GM04503 (cell line): ENCODE measurements at places on chromosomes 7 and 10.

GRCh38 chr10:69348816-69349541, 67.7 kb downstream of the TACR2 start:
- peak; percentile 82 for DNase-seq

DNA sequence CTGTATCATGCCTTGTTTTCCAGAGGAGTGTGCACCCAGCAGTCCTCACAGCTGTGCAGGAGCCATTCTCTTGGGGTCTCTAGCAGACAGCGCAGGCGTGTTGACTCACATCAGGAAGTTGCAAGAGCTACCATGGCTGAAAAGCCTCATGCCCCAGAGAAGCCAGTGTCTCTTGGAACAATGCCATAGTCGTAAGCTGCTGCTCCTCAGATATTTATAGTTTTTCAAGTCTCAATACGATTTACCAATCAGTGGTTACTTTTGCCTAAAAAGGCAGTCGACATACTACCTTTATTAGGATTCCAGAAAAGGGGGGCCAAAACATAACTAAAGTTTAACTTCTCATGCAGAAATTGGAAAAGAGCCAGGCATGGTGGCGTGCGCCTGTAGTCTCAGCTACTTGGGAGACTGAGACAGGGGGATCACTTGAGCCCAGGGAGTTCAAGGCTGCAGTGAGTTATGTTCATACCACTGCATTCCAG, 407.7 kb downstream of the PARD3 start:
- DNase-seq, result no peak

DNA sequence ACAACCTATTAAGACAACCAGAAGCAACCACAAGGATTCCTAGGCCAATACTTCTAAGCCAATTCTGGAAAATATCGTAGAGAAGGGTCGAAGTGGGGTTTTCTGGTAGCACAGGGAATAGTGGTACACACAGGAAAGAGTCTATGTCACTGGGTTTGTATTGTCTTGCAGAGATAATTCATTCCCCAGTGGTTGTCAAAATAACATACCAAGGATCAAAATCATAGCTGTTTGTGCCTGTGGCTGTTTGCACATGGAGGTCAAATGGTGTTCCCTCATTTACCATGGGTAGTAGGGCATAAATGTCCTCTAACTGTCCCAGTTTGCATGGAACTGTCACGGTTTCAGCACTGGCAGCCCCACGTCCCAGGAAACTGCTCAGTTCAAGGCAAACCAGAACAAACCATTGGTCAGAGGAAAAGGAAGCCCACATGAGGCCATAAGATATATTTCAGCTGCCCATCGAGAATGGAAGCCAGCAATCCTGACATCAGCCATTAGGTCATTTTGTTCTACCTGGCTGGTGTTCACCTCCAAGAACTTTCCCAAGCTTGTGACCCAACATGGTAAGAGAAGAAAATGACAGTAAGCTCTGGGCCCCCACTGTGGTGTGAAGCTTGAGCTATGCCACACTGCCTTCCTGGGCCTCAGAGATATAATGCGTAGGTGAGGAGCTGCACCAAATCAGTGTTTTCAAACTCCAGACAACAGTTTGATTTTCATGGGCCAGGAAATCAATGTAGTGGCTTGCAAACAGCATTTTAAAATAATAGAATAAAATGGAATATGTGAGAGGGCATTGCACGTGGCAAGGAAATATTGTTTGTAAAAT, 53.9 kb upstream of the NFE2L3 start:
- DNase-seq, result no peak

GRCh38 chr7:98291717-98292116, 10.2 kb downstream of the BRI3 start:
- no peak for DNase-seq
